H1 (cell line): ENCODE measurements at places on chromosomes 3 and 15. TPM values are rescaled to one million over a fixed set of nuclear protein-coding genes. Genes with fewer than 3 reads are reported as not detected.

- no peak for DNase-seq
Measured at GRCh38 chr3:80733522-80734176, 965.9 kb upstream of the ROBO1 start.

DNA sequence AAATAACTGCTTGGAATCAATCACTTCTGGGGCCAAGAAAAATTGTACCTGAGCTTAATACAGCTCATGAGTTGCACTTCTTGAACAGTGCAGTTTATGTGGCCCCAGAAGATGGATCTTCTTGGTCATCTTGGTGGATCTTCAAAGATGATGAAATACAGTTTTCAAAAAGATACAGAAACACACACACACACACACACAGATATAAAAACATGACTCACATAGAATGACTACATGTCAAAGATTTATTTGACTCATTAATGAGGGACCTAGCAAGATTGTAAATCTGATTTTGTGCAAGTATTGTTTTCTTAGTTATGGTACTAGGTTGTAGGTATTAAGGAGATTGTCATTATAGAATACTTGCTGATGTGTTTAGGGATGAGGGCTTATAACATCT is 32.6 kb downstream of the PDCD6IP start:
- DNase-seq, result no peak

DNA sequence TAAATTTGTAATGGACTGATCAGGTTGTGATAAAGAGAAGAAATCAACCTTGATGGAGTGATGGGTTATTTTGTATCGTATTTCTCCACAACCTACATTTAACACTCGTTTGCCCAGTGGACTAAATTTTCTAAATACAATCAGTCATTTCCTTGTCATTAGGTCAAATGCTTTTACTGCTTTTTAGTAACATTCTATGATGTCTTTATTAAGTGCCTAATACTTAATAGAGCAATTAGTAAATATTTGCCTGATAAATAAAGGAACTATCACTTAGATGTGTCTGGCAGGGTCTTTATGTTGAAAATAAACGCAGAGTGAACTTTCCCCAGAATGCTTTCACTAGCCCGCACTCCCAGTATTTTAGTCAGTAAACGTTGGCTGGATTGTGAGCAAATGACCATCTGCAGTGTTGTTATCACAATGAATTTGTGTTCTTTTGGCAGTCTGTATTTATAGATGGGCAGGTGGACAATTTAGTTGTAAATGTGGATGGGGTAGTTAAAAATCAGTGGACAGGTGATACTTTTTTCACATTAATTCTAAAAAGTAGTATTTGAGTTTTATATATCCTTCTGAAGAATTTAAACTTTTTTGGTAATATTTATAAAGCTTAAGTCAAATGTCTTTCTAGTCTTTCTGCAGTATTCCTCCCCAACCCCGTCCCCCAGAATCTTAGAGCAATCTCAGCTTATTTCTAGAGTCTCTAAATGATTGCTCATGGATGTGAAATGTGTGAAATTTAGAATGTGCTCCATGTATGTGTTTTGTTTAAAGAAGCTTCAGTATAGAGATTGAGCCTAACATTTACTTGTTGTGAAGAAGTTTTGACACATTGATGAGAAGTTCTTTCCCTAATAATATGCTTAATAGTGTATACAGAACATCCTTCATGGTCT is 4.9 kb downstream of the USP3 start:
- no peak for DNase-seq

- no peak for DNase-seq
Measured at GRCh38 chr15:37040072-37040742, 60.1 kb downstream of the MEIS2 start.

DNA sequence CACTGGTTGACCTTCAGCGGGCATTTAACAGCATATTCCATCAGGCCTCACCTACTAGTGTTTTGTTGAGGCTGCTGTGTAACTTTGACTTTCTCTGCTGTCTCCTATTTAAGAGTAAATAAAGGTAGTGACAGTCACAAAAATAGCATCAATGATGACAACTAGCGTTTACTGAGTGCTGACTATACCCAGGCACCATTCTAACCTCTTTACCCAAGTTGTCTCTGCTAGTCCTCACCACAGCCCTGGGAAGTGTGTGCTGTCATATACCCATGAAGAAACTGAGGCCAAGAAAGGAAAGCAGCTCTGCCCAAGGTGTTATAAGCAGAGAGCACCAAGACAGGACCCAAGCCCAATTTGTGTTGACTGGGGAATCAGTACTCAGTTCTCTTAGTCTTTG is 286.4 kb upstream of the CTDSPL start:
- no peak for DNase-seq

- DNase-seq, result no peak
Measured at GRCh38 chr3:16090024-16090423, 84.5 kb upstream of the GALNT15 start.

- DNase-seq, result no peak
Measured at GRCh38 chr3:78633626-78634025, 1134.2 kb downstream of the ROBO1 start.

- DNase-seq, result no peak
Measured at GRCh38 chr3:50381383-50381782, 22.1 kb upstream of the TMEM115 start.

DNA sequence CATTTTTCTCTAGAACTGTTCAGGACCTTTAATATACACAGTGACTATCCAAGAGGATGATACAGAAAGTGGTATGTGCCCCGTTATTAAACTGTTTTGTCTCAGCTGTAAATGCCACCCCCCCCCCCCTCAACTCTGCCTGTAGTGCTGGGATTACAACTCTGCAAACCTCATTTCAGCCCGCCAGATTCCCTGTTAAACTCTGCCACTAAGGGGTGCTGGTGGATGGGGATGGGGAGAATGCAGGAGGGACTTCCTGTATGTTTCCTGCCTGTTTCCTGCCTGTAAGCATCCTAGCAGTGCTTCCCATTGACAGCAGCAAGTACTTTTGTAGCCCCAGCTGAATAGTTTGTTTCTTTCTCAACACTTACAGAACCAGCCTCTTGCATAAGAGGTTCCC is 301.7 kb upstream of the RORA start:
- DNase-seq, result no peak

GRCh38 chr3:52140000-52140399 is 14.2 kb downstream of the POC1A start:
- DNase-seq, result no peak

DNA sequence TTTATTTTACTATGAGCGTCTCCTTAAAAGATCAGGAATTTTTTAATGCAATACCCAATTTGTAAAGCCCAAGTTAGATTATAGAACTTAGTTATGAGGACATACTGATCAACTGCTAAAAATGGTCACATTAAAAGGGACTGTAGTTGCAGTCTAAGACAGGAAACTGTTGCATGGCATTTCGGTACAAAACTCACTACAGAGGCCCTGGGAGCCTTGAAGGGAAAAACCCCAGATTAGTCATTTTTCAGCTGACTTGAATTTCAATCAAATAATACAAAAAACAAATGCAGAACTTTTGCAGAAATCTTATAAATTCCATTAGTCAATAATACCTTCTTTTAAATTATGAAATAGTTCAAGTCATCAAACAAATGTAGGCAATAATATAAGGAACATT is 6.9 kb upstream of the PTX3 start:
- no peak for DNase-seq

- no peak for DNase-seq
Measured at GRCh38 chr3:104347291-104347690, 1019.4 kb upstream of the ALCAM start.

GRCh38 chr3:141449424-141449823 is 37.4 kb upstream of the RASA2 start:
- no peak for DNase-seq

DNA sequence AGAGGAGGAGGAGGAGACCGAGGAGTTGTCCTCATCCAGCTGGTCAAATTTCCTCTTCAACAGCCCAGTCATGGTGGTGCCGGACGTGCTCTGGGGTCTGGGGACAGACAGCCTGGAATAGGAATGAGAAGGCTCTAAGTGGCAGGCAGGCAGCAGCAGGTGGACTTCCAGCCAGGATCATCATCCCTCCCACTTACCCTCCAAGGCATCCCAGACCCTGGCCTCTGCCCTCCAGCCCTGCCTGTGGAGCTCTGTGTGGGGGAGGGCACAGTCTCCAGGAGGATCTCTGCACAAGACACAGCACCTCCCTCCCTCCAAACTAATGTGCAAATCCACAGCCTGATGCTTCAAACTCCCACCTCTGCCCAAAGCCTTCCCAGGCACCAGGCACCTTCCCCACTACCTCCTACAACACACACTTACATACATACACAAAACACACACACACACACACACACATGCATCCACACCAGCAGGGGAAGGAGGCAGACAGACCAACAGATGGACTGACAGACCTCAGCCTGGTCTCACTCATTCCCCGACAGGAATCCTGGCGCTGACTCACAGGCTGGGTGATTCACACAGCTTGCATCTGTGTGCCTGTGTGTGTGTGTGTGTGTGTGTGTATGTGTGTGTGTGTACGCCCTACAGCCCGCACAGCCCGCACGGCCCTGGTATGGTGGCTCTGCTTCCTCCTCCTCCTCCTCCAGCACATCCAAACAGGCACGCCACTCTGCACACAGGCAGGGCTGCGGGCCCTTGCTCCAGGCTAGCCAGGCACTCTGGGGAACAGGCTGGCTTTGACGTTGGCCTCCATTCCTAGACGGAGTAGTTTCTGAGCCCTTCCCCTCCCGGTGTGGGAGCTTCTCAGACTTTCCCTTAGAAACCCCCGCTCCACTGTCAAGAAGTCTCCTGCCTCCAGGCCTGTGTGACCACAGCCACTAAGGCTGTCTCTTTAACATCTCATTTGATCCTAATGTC is 6.5 kb downstream of the CSRNP1 start:
- no peak for DNase-seq

DNA sequence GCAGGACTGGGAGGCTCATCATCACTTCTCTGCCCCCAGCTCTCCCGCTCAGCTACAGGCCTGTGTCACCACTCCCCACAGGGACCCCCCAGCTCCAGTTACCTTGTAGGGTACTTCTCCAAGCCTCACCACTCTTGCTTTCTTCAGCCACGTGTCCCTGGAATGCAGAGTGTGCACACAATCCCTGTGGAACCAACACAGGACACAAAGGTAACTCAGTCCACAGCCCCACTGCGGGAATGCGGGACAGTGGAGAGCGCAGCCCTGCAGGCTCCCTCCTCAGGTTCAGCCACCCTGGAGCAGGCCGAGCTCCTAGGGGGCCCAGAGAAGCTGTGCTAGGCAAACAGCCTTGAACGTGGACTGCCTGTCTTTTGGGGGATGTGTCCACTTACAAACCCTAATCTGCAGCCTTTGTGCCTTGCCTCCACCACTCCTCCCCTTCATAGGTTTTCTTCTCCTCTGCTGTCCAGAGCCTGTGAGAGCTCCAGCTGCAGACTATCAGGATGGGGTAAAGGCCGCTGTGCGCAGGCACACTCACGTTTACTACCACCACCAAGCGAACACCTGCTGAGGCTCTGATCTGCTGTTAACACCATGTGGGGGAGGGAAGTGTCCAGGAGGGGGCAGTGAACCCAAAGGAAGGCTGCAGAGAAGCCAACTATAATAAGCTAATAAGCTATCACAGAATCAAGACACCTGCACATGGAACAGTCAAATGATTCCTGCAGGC is 26.0 kb downstream of the XPC start:
- no peak for DNase-seq

DNA sequence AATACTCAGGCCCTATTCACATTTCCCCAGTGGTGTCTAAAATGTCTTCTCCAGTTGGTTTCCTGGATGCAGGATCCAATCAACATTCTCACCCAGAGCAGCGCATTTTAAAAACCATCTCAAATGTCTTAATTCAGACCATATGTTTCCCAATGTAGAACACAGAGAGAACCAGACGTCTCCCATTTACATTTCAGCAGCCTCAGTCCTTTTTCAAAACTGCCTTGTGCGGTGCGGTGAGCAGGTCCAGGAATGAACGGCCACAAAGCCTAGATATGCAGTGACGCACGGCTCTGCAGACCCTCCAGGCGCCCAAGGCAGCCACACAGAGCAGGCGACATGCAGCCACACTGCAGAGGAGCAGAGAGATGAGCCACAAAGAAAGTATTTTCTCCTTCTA is 66.1 kb upstream of the MEX3B start:
- no peak for DNase-seq

DNA sequence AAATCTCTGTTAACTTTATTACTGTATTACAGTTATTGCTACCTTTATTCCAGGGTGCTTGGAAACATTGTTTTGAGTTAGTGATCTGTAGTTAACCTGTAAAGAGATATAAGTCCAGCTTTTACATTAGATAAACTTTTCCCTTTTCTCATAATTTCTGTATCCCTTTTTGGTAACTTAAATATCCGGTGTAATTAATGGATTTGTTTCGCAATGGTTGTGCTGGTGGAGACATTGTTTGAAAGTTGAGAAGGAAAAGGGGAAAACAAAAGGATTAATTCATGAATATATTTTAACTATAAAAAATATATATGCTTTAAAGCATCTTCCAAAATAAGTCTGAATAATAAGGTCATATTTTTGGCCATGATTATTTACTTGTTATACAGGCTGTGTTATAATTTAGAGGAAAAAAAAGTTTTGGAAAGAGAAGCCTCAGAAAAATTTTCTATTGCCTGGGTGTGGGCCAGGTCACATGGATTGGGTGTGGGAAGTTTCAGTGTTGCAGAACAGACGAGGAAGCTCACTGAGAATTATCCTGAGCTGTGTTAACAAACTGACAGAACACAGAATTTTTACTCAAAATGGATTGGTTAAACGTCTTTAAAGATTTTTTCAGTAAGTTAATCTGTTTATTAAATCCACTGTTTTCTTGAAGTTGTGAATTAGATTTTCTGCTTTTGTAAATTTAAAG is 27.7 kb upstream of the IL20RB start:
- DNase-seq, result no peak

GRCh38 chr15:45943240-45943639 is 308.4 kb downstream of the SQOR start:
- no peak for DNase-seq

- DNase-seq, result no peak
Measured at GRCh38 chr3:112132975-112133448, at the start of gene GCSAM. Gene GCSAM (minus strand): TSS chr3:112133248. CDS start chr3:112133120, 128 bp downstream.

GRCh38 chr15:52441841-52442240 is 86.8 kb downstream of the MYO5A start:
- DNase-seq, result no peak

GRCh38 chr3:48598323-48599076 is 3.4 kb upstream of the COL7A1 start:
- DNase-seq, result no peak

FSTL1 gene
- 502 and 516 TPM in 2 replicates for total RNA-seq

ARHGEF3 gene
- total RNA-seq, result 6.0 and 7.7 TPM in 2 replicates

GOLGA6L24 gene
- total RNA-seq, result not detected in 2 replicates

PLA2G4B gene
- total RNA-seq, result 4.2 and 8.0 TPM in 2 replicates

APBA2 gene
- total RNA-seq, result 13.9 and 15.5 TPM in 2 replicates

DENND6A gene
- total RNA-seq, result 10.0 and 14.8 TPM in 2 replicates

WNT7A gene
- not detected in 2 replicates for total RNA-seq

ZPLD1 gene
- not detected in 2 replicates for total RNA-seq

CFAP92 gene
- 2.0 and 2.4 TPM in 2 replicates for total RNA-seq

SLC6A6 gene
- 140 and 144 TPM in 2 replicates for total RNA-seq
